ENCODE measurements at places on chromosomes 6 and 20.

GRCh38 chr6:33661106-33661838, 40.1 kb downstream of the ITPR3 start:
- no peak for DNase-seq

GRCh38 chr6:73969971-73970970, 274.3 kb downstream of the CD109 start:
- no peak for DNase-seq

GRCh38 chr20:53926428-53927028, 143.9 kb downstream of the BCAS1 start:
- DNase-seq = no peak

- no peak for DNase-seq
Observed at GRCh38 chr6:132797951-132798868, at the start of gene SLC18B1. TSS of gene SLC18B1 (minus strand) at chr6:132798637. CDS start at chr6:132798456, 181 bp downstream.

DNA sequence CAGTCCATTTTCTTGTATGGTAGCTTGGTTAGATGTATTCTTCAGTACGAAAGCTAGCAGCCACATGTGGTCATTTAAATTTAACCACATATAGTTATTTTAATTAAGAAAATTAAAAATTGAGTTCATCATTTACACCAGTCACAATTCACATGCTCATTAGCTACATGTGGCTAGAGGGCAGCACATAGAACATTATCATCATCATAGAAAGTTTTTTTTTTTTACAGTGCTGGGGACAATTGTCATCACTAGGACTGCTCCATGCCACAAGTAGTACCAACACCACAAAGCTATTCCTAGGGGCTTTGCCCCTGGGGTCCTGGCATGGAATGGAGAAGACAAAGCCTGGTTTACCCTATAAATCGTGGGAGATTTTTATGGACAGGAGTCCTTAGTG, 30.5 kb downstream of the PLCB4 start:
- no peak for DNase-seq

GRCh38 chr6:166515072-166515810, 71.2 kb downstream of the RAMACL start:
- DNase-seq = no peak

DNA sequence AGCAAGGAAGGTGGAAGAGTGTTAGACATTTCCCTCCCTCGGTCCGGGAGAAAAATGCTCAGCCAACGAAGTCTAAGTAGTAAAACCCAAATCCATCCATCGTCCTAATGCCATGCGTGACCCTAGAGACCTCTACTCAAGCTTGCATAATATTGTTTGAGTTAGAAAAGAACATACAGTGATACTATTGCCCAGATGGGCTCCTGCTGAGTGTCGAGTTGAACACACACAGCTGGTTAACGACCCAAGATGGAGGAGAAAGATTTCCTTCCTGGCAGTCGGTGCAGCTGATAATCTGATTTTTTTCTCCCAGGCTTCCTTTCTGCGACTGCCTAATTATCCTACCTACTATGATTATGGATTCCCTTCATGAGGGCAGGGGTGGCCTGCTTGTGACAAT, 164.4 kb upstream of the KCNG1 start:
- no peak for DNase-seq

- DNase-seq = no peak
Observed at GRCh38 chr6:7189101-7189758, 81.5 kb downstream of the RREB1 start.

DNA sequence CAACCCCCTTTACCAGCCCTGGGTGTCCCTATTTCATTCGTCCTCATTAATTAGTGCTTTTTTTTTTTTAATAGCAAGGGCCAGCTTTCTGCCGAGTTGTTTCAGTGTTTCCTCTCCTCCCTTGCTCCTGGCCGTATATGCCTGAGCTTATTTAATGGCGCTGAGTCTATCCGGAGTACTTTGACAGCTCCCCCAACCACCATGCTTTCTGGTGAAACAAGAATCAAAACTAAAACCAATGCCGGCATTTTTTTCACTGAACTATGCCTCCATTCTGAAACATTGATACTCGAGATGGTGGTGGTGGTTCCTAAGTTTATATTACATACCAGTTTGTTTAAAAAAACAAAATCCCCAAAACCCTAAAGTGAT, 1.2 kb downstream of the DCBLD1 start:
- peak; percentile 30 for DNase-seq

DNA sequence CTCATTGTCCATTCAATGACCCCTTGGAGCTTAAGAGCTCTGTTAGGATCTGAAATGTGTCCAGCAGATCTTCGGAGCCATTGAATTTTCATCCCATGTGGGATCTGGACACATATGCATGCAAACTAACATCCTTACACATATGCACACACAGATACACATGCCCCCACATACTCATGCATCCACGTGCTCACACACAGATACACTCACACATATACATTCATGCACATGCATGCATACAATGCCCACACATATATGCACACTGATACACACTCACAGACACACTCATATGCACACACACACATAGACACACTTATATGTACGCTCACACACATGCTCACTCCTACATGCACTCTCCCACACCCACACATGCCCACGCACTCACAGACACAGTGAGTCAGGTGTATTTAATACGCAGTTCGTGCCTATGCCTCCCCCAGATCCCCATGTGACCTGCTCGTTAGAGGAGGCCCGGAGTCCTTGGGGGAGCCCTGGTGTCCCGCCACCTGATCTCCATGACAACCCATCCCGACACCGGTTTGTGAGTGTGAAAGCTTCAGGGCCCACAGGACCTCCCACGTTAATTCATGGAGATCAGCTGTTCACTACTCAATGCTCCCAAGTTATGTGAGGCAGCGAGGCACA, 121.9 kb upstream of the SULF2 start:
- DNase-seq = no peak

DNA sequence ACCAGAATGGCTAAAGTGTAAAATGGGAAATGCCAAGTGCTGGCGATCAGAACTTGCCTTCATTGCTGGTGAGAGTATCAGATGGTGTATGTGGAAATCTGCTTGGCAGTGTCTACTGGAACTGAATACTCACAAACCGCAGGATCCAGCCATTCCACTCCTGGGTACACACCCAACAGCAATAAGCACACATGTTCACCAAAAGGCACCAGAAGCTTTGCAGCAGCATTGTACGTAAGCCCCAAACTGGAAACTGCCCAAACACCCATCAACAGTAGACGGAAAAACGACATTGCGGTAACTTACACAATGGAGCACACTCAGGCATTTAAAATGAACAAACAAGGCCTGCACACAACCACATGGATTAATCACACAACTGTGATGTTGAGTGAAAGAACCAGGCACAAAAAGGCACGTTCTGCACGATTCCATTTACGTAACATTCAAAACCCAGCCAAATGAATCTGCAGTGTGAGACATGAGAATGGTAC, 37.3 kb upstream of the BPIFA2 start:
- no peak for DNase-seq

GRCh38 chr6:133131621-133132465, 109.3 kb upstream of the EYA4 start:
- DNase-seq = no peak

GRCh38 chr20:34571753-34572152, 13.2 kb downstream of the MAP1LC3A start:
- no peak for DNase-seq

DNA sequence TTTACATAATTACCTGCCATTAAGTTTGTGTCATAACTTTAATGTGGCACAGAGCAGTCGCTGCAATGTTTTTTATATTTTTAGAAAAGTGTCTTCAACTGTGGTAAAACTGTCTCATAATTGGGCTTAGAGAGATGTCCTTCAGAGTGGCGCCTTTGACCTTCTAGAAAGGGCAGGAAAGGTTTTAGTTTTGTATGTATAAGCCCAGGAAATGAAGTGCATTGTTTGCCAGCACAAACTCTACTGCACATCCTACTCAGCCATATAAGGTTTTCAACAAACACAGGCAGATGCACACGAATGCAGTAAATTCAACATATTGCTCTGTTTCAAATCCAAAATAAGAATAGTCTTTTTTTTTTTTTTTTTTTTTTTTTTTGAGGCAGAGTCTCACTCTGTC, 201.4 kb downstream of the ALDH8A1 start:
- DNase-seq = no peak

DNA sequence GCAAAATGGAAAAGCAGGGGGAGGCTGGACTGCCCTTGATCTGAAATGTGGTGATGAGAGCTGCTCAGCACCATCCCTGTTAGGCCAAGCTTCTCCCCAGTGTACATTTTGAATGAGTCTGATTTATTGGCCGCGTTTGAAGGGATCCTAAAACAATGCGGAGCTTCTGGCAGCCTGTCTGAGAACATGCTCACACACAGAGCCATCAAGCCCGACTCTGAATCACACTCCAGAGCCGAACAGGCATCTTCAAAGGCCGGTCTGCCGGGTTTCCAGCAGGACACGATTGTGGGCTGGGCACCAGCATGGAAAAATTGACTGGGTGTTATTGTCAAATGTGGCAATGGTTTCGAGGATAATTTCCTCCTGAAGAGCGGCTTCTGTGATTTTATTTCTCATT, 235.9 kb downstream of the TFAP2C start:
- DNase-seq = no peak

DNA sequence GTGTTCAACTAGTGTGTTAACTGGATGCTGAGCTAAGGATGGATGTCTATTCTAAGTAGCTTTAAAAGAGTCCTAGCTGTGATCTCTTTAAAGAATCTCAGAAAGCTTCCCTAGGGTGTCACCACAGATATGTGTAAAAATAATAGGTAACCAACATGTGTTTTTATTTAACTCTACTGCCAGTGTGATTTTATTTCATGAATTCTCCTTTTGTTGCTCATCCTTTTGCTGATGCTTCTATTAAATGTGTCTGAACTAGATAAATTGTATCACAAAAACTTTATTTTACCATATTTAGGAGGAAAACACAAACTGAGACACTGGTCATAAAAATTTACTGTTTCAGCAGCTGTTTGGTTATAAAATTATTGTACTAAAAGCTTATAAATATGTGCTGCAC, 809.4 kb upstream of the CITED2 start:
- DNase-seq = no peak

Data from DMS79 (cell line).